ENCODE measurements at places on chromosomes 7 and 10. TPM values are rescaled to one million over a fixed set of nuclear protein-coding genes. Genes with fewer than 3 reads are reported as not detected.
A peak's percentile ranks its signal among the peaks of the same experiment; 100 is the strongest.

- no peak for DNase-seq
Observed at GRCh38 chr10:91893051-91893450, 16.2 kb downstream of the FGFBP3 start.

DNA sequence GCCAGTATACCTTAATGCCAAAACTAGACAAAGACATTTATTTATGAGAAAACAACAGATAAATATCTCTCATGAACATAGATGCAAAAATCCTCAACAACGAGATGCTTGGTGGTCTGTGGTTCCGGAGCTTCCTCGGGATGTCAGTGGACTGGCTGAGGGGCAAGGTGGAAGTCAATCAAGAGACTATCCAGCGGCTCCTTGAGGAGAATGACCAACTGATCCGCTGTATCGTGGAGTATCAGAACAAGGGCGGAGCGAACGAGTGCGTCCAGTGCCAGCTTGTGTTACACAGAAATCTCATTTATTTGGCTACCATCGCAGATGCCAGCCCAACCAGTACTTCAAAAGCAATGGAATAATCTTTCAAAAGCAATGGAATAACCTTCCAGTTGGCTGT is 60.0 kb upstream of the PARD3 start:
- no peak for DNase-seq

GRCh38 chr7:43398831-43399230 is 184.1 kb upstream of the STK17A start:
- DNase-seq: no peak

DNA sequence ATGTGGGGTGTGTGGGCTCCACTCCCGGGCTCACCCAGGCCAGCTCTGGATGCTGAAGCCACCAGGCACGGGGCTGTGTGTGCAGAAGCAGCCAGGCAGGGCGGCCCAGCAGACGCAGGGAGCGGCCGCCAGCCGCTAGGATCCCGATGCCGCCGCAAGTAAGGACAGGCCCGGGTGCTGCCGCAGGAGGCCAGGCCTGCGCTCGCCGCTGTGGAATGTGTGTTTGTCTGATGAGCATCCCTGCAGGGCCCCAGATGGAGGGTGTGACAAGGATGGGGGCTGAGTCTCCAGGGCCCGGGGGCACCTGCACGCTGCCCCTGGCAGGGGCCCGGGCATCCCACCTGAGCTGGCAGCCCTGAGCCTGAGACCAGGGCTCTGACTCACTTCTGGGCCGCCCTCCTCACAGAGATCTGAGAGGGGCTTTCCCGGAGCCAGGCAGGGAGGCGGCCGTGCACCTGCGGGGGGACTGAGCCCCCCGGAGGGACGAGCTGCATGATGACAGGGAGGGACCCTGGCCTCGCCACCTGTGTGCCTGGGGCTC is 101.5 kb downstream of the FOXL3 start:
- no peak for DNase-seq

GRCh38 chr7:132685277-132685676 is 109.0 kb upstream of the PLXNA4 start:
- no peak for DNase-seq

DNA sequence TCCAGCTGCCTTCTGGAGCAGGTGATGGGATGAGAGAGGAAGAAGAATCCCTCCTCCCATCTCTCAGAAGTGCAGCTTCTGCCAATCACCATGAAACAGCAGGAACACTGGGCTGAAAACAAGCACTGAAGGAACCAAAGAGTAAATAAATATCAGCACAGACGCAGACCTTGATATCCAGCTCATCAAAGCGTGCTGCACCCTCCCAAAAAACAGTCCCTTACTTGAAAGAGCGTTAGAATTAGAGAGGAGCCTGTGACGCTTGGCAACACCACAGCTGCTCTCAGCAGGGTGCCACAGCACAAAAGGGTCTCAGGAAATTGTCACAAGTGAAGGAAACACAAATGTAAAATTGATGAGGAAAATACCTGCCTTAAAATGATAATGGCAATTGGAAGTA is 39.5 kb downstream of the KLF6 start:
- no peak for DNase-seq

GRCh38 chr10:125107166-125107949 is 53.0 kb downstream of the CTBP2 start:
- DNase-seq: no peak

DNA sequence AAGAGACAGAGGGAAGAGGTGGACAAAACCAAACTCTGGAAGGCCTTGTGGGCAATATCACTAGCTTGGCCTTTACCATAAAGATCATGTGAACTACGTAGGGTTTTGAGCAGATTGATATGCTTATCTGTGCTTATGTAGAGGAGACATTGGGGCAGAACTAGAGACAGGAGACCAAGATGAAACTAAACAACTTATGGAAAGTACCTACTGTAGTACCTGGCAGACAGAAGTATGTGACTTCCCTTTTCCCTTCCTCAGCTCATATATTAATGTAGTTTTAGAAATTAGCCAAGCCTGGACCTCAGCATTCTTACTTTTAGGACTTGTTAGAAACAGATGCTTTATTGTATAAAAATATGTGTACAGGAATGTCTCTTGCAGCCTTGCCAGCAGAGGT is 14.0 kb upstream of the IL6 start:
- DNase-seq: no peak

DNA sequence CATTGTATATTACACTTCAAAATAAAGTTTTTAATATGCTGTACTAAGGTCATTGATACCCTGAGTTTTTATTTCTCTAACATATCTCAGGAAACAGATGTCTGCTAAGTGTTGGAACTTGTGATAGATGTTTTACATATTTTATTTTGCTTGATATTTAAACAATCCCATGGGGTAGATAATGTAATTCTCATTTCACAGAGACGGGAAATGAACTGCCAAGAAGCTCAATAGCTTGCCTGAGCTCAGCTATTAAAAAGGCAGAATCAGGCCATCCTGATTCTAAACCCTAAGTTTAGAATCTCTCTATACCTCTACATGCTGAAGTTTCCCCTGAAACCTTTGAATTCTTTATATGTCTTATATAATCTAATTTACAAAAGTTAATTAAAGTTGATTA is 126.3 kb downstream of the LRRC18 start:
- no peak for DNase-seq

DNA sequence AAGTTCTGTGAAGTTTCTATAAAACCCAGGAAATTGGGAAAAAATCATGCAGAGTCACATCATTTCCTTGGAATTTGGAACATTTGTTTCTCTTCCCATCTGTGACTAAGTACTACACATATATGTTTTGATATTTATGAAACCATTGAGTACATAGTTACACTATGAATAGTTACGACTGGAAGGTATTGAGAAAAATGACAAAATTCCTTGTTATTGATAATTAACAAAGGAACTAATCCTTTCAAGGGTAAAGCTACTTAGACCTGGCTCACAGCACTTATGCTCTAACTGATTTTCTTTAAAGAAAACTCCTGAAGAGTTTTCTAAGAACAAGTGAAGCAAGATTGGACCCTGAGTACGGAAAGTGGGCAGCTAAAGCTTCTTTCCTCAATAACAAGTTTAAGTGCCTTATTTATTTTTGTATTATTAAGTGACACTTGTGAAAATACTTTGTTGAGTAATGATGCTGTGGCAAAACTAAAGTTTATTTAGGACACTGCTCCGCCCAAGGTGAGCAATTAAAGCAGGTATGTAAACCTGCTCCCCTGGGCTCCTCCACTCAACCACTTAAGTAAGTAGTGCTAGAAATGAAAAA is 12.0 kb upstream of the GLCCI1 start:
- DNase-seq: no peak

GRCh38 chr7:152857272-152857671 is 97.7 kb downstream of the ACTR3B start:
- no peak for DNase-seq

GRCh38 chr7:25615003-25615402 is 386.7 kb upstream of the NPVF start:
- no peak for DNase-seq

- DNase-seq: peak; percentile 90
Observed at GRCh38 chr7:140696024-140696679, 356 bp upstream of the NDUFB2 start.

- no peak for DNase-seq
Observed at GRCh38 chr7:132410385-132410784, 165.9 kb downstream of the PLXNA4 start.

DNA sequence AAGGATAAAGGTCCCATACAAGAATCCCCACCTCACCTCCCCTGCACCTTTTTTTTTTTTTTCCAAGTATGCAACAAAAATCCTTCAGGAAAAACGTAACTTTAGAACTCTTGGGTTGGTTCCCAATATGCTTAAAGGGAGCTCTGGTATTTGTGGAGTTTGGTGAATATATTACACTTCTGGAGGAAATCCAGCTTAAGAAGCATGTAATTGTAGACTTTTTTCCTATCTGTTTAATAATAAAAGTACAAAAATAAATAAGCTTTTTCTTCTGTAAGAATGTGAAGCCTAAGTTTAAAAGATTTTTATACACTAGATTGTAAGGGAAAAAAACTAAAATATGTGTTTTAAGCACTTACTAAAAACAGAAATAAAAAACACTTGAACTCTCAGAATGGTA is 102.3 kb downstream of the SORBS1 start:
- DNase-seq: no peak

GRCh38 chr10:70925377-70926225 is 37.2 kb upstream of the PCBD1 start:
- DNase-seq: no peak

- DNase-seq: no peak
Observed at GRCh38 chr10:33145451-33146188, 187.6 kb upstream of the ITGB1 start.

DNA sequence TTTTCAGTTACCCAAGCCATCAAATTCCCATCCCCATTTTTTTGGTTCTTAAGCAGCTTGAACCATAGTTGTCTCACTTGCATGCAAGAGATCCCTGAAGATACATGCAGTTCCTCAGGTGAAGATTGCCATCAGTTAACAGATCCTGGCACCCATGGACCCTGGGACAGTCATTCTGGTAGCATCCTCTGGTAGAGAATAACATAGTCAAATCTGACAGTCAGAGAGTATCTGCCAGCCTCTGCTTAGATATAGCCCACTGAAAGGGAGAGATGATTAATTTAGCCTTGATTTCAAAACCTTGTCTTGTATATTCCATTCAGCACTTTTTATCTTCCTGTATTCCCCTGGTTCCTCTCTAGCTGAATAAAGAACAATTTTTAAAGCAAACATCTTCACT is 280.4 kb downstream of the KCNMA1 start:
- no peak for DNase-seq

GRCh38 chr7:143050931-143051330 is 1.2 kb upstream of the OR6V1 start:
- DNase-seq: no peak

DNA sequence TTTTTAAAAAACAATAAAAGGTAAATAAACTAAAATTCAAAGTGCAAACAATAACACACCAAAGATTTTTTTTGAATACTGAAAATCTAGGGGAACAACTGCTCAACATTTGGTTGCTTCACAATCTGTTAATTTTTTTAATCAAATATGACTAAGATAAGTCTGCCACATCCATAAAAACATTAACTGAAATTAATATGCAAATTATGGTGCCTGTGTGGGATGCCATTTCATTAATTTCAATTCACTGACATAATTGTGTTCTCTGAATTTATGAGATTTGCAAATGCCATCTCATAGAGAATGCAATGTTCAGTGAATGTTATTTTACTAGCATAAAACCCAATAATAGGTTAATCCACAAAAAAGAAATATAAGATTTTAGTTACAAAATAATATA is 233.8 kb downstream of the LRRN3 start:
- DNase-seq: no peak

- peak; percentile 21 for DNase-seq
Observed at GRCh38 chr10:60916025-60916424, 28.0 kb downstream of the RHOBTB1 start.

DNA sequence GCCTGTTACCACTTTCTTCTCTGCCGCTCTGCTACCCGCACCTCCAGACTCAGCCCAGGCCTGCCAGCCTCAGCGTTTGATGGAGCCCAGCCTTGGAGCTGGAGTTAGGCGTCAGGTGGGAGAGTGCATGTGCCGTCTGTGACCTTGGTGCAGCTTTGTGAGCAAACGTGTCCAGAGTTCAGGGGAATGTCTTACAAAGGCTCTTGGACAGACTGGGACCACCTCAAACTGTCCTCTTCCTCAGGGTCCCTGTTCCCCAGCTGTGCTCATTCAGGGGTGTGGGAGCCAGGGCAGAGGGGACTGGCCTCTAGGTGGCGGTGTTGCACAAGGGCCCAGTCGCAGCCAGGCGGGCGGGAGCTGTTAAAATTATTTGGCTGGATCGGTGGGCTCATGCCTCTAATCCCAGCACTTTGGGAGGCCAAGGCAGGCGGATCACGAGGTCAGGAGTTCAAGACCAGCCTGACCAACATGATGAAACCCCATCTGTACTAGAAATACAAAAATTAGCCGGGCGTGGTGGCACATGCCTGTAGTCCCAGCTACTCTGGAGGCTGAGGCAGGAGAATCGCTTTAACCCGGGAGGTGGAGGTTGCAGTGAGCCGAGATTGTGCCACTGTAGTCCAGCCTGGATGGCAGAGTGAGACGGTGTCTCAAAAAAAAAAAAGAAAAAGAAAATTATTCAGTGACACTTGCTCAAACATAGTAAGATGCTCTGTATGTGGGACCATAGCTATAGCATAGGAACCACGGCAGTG is 89.2 kb downstream of the ADCY1 start:
- DNase-seq: no peak

- no peak for DNase-seq
Observed at GRCh38 chr10:65348637-65349036, 1577.2 kb upstream of the LRRTM3 start.

DNA sequence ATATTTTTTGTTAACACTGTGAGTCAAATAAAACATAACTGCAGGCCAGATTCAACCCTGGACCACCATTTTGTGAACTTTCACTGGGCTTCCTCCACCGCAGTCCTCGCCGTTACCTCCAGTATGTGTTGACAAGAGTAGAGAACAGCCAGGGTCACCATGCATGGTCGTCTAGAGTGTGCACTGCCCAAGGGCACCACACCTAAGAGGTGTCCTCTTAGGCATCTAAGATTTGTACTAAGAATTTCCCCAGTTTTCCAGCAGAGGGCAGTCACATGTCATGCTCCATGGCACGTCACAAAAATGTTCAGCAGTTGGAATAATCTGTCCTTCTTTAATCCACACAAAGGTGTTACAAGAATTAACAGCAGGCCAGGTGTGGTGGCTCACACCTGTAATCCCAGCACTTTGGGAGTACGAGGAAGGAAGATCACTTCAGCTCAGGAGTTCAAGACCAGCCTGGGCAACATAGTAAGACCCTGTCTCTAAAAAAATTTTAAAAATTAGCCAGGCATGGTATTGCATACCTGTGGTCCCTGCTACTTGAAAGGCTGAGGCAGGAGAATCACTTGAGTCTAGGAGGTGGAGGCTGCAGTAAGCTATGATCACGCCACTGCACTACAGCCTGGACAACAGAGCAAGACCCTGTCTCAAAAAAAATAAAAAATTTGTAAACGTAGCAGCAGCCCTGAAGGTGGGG is 71.2 kb upstream of the FOXK1 start:
- DNase-seq: peak; percentile 90

The PNLIPRP1 gene
- not detected for total RNA-seq

The RAB19 gene
- total RNA-seq: not detected

The SPDYE8 gene
- total RNA-seq: not detected

The MYOZ1 gene
- 0.33 TPM for total RNA-seq

The ASL gene
- total RNA-seq: 48.8 TPM

The PRSS1 gene
- not detected for total RNA-seq

The IRF5 gene
- total RNA-seq: 2.6 TPM

The LFNG gene
- 14.7 TPM for total RNA-seq

The VSTM4 gene
- total RNA-seq: 0.29 TPM

The CALCR gene
- not detected for total RNA-seq

The DNMBP gene
- total RNA-seq: 7.0 TPM

The RASA4B gene
- total RNA-seq: 0.83 TPM

The SUGCT gene
- 5.0 TPM for total RNA-seq
